ENCODE measurements at places on chromosomes 2 and 18. TPM values are rescaled to one million over a fixed set of nuclear protein-coding genes. Genes with fewer than 3 reads are reported as not detected.

DNA sequence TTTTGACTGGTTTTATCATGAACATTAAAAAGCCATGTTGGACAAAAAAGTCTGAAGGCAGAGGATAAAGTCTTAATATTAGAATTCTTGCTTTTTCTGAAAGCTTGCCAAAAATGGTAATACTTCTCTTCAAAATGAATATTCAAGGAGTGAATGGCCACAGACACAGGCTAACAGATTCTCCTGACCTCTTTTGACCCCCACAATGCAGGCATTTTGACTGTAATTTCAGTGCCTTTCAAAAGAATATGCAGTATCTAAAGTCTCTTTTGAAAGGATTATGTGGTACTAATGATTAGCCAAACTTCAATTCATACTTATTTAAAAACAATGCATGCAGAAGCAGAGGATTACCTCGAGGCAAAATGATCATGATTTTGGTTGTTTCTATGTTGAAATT lies 557.8 kb upstream of the GCFC2 start:
- DNase-seq = no peak

DNA sequence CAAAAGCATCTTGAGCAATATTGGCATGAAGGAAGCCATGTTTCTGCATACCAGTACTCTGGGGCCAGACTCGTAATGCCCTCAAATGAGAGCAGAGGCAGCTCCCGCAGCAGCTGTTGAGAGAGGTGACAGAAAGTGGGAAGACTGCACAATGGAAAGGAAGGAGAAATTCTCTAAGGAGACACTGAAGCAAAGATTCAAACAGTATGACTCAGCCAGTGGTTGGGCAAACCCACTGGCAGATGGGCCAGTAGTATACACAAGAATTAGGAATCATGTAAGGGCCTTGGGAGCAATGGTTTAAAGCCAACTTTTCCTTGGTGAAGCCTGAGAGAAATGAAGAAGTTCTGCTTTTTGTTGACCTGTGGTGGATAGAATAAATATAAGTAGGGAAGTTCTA lies 2092.7 kb upstream of the PIK3C3 start:
- DNase-seq = no peak

DNA sequence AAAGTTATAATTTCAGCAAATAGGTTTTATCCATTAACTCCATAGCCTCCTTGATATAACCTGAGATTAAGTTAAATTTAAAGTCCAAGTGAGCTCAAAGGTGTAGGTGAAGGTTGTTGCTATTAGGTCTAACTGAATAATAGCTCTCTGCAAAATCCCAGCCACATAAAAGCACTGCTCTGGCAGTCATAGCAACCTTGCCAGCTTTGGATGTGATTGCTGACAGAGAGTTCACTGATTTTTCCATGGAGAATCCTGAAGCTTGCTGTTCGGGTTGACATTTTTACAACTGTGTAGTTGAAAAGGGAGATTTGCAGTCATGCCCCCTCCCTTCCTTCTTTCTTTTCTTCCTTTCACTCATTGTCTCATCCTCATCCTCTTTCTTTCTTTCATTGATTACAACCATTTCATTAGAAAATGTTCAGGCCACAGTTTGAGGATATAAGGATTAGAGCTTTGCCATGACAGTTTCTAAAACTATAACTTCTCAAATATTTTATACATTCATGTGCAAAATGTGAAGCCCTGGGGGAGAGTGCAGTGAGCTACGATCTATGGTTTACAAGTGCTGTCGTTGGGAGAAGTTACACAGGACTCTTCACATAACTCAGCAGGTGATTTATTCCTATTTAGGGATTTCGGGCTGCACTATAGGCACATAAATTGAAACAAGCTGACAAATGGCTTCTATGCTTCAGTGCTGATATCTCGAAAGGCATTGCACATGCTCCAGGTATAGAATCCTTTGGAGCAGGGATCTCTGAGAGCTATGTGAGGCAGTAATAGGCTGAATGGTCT lies 193.8 kb downstream of the LRRTM4 start:
- no peak for DNase-seq

- DNase-seq = peak; percentile 7
Measured at GRCh38 chr2:153819501-153819900, 52.2 kb upstream of the GALNT13 start.

DNA sequence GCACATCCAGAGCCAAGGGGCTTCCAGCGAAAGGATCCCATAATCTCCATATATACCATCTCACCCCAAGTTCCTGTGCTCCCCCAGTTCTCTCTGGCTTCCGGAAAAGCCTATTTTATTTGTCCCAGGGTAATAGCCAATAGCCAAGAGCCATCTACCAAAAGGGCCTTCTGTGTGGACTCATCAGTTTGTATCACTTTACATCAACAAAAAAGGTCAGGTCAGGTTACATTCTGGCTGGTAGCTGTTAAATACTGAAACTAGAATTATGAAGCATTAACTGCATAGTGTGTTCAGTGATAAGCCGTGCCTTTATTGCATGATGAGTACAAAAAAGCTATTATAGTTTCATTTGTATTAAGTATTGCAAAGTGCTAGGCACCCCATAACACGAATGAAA lies 223.7 kb downstream of the IRS1 start:
- no peak for DNase-seq

GRCh38 chr18:35661483-35662146 lies 80.1 kb downstream of the GALNT1 start:
- no peak for DNase-seq

GRCh38 chr18:57434536-57435494 lies at the start of gene ONECUT2:
Gene ONECUT2, plus strand, starts transcription at chr18:57435374. Its CDS starts 343 bp downstream, at chr18:57435717.
- peak; percentile 97 for DNase-seq

DNA sequence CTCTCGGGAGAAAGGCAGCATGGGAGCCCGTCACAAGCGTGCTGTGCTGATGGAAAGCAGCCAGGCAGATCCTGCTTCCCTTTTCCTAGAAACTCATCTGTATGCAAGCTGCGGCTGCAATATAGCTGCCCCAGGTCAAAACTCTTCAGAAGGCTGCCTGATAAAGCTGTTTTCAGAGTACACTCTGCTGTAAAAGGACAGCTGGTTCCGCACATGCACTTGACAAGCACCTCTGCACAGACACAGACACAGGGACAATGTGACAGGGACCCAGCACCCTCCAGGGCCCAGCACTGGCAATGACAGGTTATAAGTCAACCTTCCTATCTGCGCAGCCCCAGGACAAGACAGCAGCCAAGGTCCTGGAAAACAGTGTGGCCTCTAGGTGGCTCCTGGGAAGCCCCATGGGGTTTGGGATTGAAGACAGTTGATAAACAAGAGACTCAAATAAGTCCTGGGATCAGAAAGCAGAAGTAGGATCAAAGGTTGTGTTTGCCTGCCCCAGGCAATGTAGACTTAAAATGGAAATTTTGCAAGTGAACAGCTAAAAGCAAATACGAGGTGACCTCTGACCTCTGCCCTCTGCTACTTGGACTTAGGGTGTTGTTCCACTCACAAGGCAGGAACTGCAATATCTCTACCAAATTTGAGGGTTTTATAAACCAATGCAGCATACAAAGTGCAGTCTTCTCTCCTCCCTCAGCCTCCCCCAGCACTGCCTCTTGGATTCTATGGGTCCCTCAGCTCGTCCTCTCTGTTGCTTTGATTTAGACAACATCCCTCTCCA lies 16.9 kb downstream of the SLC66A2 start:
- peak; percentile 64 for DNase-seq

- DNase-seq = no peak
Measured at GRCh38 chr18:79533591-79533990, 137.9 kb downstream of the NFATC1 start.

- no peak for DNase-seq
Measured at GRCh38 chr2:29290293-29291047, 175.3 kb downstream of the CLIP4 start.

DNA sequence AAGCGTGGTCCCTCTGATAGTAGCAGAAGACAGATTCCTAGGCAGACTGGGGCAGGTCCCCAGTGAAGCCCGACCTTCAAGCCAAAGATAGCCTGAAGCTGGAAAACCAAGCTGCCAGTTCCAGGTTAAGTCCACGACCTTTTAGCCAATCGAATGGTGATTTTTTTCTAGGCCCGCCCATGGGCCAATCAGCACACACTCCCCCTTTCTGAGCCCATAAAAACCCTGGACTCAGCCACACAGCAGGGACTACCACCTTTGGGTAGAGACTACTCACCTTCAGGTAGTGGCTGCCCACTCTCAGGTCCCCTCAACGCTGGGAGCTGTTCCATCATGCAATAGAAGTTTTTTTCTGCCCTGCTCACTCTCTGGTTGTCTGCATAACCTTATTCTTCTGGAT lies 14.5 kb upstream of the ADI1 start:
- no peak for DNase-seq

GRCh38 chr2:12716032-12716281 lies 779 bp upstream of the TRIB2 start:
- peak; percentile 88 for DNase-seq

DNA sequence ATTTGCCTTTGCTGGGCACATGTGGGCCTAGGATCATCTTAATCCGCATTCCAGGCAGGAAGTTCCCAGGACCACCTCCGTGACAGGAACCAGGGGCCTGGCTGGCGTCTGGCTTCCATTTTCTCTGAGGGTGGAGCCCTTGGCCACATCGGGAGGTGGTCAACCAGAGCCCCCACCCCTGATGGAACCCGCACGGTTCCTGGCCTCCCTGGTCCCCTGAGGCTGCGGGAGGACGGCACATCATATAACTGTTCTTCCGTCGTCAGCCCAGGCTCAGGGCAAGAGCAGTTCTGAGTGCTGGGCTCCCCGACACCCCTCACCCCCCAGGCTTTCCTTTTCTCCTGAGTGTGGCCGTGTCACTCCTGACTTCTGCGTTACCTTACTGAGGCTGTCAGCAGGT lies 13.5 kb downstream of the ESPNL start:
- DNase-seq = no peak

DNA sequence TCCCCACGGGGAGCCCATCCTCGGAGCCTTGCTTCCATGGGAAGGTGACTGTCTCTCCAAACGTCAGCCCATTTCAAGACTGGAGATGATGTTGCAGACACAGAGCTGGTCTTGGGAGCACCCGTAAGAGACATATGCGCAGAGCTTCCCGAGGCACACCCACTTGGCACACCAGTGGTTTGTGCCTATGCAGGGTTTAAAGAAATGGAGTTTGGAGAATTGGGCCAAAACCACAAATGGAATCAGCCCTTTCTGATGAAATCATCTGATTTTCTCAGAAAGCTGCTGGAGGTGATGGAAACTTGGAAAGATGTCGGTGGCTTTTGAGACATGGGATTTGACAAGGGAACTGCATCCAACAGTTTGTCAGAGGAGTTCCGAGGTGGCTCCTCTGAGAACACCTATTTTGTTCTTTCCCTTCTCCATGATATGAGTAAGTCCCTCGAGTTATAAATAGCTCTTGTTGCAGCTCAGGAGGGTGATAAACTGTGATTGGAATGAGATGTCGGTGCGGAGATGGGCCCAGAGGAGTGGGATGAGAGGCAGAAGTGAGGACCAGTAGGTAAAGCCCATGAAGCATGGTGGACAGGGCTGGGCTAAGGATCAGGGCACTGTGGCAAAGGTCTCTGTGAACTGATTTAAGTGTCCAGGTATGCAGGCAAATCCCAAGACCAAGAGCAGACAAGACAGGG lies 225.7 kb downstream of the ACKR3 start:
- no peak for DNase-seq

GRCh38 chr2:223674998-223675609 lies 72.9 kb upstream of the SCG2 start:
- DNase-seq = peak; percentile 31

- no peak for DNase-seq
Measured at GRCh38 chr2:16654833-16655444, 10.7 kb downstream of the CYRIA start.

Gene PRSS56
- total RNA-seq = not detected

Gene DCDC2C
- not detected for total RNA-seq

Gene ALPI
- total RNA-seq = 3.9 TPM

Gene TUBA3E
- 18.5 TPM for total RNA-seq

Gene BARD1
- total RNA-seq = 14.5 TPM

Gene GALNT13
- total RNA-seq = 21.0 TPM

Gene VIL1
- total RNA-seq = 261 TPM

Gene FSHR
- 0.20 TPM for total RNA-seq

Gene TSGA10
- total RNA-seq = 8.8 TPM
